Esophagus mucosa (tissue), 1 donor: ENCODE measurements at places on chromosomes 6 and 20.

DNA sequence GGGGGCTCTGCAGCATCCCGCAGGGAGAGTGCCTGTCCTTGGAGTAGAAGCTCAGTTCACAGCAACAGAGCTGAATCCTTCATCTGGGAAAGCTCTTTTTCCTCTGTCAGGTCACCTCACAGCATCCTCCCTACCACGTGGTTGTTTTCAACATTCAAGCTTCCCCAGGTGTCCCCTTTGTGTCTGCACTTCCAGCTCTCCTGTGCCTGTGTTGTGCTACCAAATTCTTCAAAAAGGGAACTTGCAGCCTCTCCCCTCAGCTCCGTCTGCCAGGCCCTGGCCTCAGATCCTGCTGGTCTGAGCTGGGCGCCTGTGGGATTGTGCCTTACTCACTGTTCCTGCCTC, 108.4 kb downstream of the FOXF2 start:
- no peak for ATAC-seq

DNA sequence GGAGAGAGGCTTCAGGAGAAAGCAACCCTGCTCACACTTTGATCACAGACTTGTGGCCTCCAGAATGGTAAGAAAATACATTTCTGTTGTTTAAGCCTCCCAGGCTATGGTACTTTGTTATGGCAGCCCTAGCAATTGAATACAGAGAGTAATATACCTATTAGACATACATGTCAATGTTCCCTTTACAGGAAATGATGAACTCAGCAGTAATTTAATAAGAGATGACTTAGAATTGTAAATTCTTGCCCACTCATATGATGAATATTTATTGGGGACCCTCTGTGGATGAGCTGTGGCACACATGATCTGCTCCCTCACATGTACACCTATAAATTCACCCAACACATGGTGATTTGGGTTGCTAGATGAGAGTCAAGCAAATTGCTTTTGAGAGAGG, 20.4 kb upstream of the FOXA2 start:
- ATAC-seq, result no peak

DNA sequence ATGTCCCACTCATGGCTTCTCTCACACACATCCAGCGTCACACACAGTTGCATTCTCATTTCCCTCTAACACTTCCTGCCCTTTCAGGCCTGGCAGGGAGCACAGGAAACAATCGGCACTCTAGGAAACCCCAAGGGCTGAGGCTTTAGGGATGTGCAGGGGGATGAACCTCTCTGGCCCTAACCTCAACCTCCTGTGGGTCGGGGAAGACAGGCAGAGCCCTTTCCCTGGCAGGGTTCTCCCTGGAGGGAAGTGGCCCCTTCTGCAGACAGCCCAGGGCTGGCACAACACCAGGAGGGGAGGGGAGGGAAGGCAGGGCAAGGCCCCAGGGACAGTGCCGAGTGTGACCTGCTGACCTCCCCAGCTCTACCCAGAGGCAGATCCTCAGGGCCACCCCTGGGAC, 2.7 kb downstream of the TEAD3 start:
- no peak for ATAC-seq

DNA sequence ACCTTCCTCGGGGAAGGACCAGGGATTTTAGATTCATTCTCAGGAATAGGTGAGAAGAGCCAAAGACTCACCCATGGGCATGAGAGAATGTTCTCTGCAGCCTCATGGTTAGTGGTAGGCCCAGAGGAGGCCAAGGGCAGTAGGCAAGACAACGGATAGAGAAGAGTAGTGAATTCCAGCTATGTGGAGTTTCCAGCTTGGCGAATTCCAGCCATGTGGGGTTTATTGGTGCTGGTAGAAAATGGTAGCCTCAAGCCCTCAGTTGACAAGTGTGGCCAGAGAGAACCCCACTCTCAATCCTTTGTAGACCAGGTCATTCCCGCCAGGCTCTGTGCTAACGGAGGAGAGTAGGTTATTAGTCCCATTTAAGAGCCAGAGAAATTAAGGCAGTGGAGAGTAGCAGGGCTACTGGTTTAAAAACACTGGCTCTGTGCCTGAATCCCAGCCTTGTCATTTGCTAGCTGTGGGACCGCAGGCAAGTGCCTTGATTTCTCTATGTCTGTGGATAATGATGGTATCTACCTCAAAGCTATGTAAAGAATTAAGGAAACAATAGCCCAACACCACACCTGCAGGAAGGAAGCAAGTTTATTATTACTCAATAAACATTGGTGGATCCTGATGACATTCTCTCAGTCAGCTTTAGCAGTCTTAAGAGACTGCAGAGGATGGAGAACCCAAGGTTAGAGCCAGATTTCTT, 2.0 kb upstream of the SLC9A8 start:
- peak; percentile 40 for ATAC-seq

- peak; percentile 49 for ATAC-seq
These were observed 512 bp downstream of the TAP1 start for GRCh38 chr6:32852844-32853540.

GRCh38 chr20:4455301-4455701, 266.4 kb upstream of the PRND start:
- ATAC-seq, result no peak

DNA sequence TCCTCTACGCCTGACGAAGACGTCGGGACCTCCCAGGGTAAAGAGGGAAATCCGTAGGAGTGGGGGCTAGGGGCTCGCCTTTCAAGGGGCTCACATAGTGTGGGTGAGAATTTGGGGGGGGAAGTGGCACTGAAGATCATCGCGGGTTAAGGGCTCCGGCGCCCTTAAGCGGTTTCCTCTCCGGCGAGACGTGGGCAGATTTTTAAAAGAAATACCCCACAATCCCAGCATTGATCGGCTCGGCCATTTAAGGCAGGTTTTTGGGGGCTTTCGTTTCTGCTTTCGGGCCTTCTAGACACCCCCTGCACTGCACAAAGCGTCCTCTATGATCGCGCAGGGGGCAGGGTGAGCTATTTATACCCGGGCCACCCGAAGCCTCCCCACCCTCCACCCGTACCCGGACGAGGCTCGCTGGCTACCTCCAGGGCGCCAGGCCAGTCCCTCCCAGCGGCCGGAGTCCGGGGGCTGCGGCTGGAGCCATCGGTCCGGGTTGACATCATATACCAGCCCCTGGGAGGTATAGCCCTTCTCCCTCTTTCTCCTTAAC, 1.2 kb downstream of the NKX2-2 start:
- ATAC-seq, result no peak

DNA sequence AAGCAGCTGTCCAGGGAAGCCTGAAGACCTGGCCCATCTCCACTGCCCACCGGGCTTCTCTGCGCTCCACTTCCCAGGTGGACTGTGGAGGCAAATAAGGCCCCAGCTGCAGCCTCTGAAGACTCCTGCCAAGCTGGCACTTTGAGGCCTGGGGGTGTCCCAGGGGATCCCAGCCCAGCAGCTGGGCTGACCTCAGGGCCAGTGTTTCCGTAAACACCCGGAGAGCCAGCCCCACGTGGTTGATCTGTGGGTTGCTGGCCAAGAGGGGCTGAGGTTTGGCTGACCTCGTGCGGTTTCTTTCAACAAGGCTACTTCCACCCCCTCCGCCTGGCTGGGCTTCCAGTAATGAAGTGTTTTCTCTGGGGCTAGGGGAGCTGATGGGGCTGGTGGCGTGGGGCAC, 12.4 kb upstream of the CCN5 start:
- ATAC-seq, result peak; percentile 42

DNA sequence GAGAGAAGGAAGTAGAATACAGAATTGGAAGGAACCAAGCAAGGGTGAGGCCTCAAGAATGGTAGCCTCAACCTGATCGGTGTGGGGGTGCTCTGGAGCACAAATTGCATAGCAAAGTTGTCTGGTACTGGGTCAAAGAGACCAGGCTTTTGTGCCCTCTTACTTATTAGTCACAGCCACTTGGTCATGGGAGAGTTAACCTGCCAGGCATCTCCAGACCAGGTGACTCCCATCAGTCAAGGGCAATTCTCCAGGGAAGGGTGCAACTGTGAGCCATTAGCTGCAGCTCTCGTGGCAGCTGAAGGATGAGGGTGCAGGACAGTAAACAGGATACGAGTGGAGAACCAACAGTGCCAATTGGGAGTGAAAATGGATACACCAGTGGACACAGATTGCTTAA, 47.7 kb upstream of the PLCB4 start:
- ATAC-seq, result no peak
